ENCODE measurements at places on chromosomes 5 and 9. TPM values are rescaled to one million over a fixed set of nuclear protein-coding genes. Genes with fewer than 3 reads are reported as not detected.
A peak's percentile ranks its signal among the peaks of the same experiment; 100 is the strongest.

GRCh38 chr5:150729859-150730258, 29.0 kb downstream of the DCTN4 start:
- no peak for DNase-seq
- no peak overlapping the region for H3K27ac ChIP-seq
- H3K27me3 ChIP-seq, result no peaks in the 10 kb centered on the region

The EGR1 gene
- 14.2 TPM for total RNA-seq

GRCh38 chr5:3595006-3595961, at the start of gene IRX1:
TSS of gene IRX1 (plus strand) at chr5:3595832. CDS start at chr5:3596106, 274 bp downstream.
- peaks cover 94% of the 10 kb centered on the region for H3K27me3 ChIP-seq
- H3K4me3 ChIP-seq, result peak within 1 kb of the TSS; percentile 70
- DNase-seq, result peak; percentile 88

The SLC34A1 gene
- total RNA-seq, result not detected

The SPRY4 gene
- 157 TPM for total RNA-seq

GRCh38 chr5:96881511-96882115, 5.3 kb downstream of the ERAP2 start:
- no peaks in the 10 kb centered on the region for H3K4me1 ChIP-seq
- H3K27ac ChIP-seq, result no peak overlapping the region
- no peaks in the 10 kb centered on the region for H3K27me3 ChIP-seq
- no peak overlapping the region for H3K4me3 ChIP-seq
- DNase-seq, result no peak

DNA sequence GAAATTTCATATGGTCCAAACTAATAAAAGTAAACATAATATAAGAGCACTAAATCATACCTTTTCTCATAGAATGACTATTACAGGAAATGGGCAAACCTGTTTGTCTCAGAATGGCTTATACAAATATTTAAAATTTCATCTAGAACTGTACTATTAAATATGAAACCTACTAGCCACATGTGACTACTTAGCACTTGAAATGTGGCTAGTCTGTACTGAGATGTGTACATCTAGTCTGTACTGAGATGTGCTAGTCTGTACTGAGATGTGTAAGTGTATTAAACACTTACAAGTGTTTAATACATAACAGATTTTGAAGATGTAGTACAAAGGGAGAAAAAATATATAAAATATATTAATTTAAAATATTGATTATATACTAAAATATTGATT, 22.4 kb downstream of the ABITRAM start:
- peaks cover 26% of the 10 kb centered on the region for H3K36me3 ChIP-seq
- no peak overlapping the region for H3K27ac ChIP-seq
- H3K4me3 ChIP-seq, result no peak overlapping the region

DNA sequence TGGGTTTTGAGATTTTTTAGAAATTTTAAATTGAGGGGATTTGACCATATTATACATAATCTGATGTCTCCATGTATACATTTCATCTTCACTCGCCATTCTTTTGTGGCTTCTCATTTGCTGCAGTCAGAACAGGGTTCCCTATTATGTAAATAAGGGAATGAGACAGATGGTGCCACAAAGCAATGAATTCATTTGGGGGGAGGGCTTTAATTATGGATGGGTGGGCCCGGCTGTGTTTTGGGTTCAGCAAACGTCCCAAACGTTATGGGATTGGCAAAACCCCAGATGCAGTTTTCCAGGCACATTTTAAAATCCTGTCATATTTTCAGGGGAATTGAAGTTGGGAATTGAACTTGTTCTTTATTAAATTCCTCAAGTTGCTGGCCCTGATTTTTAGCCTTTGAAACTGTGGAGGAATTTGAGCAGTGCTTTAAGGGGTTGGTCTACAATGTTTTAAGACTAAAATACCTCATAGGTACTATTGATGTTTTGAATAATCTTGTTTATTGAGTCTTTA, 558.5 kb upstream of the ZNF462 start:
- H3K4me3 ChIP-seq, result no peak overlapping the region
- H3K27ac ChIP-seq, result no peak overlapping the region
- DNase-seq, result no peak
- no peaks in the 10 kb centered on the region for H3K27me3 ChIP-seq

GRCh38 chr5:72503888-72504491, 3.2 kb downstream of the ZNF366 start:
- no peak overlapping the region for H3K27ac ChIP-seq
- no peaks in the 10 kb centered on the region for H3K4me1 ChIP-seq
- no peak overlapping the region for H3K4me3 ChIP-seq
- H3K36me3 ChIP-seq, result no peaks in the 10 kb centered on the region
- no peak for DNase-seq

The MCTP1 gene
- total RNA-seq, result 2.8 TPM

DNA sequence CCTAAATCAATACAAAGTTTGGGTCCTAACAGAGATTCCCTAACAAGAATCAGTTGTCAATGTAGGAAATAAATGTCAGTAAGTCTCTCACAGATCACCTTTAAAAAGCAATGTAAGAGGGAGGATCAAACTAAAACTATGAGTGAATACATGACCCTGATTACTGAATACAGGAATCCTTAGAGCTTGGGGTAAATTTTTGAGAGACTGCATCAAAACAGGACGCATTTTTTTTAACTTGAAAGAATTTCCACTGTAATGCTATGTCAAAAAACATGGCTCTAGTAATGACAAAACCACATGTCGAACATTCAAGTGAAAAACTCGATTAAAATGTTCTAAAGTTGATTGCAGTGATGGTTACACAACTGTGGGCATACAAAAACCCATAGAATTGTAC, 21.9 kb downstream of the ZDHHC21 start:
- no peak for DNase-seq
- no peak overlapping the region for H3K4me3 ChIP-seq
- no peaks in the 10 kb centered on the region for H3K4me1 ChIP-seq
- H3K27me3 ChIP-seq, result no peaks in the 10 kb centered on the region
- peaks cover 57% of the 10 kb centered on the region for H3K36me3 ChIP-seq
- no peak overlapping the region for H3K27ac ChIP-seq

DNA sequence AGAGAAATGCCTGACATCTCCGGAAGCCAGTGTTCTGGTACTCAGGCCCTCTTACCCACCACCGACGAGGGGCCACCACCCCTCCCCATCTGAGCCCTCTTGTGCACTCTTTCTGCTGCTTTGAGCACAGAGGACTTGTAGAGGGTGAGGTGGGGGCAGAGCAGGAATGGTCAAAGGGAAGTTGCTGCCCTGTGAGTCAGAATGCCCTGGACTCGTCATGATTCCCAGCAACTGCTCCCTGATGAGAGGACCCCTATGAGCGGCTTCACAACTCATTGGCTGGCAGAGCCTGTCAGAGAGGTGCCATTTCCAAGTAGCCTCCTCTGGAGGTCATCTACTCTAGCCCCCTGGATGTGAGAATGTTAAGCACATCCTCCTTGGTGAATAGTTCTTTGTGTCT, 845 bp downstream of the ECSCR start:
- peak; percentile 61 for DNase-seq
- H3K4me1 ChIP-seq, result peaks cover 12% of the 10 kb centered on the region
- H3K27me3 ChIP-seq, result no peaks in the 10 kb centered on the region
- no peak overlapping the region for H3K4me3 ChIP-seq
- H3K27ac ChIP-seq, result no peak overlapping the region
- H3K36me3 ChIP-seq, result no peaks in the 10 kb centered on the region

DNA sequence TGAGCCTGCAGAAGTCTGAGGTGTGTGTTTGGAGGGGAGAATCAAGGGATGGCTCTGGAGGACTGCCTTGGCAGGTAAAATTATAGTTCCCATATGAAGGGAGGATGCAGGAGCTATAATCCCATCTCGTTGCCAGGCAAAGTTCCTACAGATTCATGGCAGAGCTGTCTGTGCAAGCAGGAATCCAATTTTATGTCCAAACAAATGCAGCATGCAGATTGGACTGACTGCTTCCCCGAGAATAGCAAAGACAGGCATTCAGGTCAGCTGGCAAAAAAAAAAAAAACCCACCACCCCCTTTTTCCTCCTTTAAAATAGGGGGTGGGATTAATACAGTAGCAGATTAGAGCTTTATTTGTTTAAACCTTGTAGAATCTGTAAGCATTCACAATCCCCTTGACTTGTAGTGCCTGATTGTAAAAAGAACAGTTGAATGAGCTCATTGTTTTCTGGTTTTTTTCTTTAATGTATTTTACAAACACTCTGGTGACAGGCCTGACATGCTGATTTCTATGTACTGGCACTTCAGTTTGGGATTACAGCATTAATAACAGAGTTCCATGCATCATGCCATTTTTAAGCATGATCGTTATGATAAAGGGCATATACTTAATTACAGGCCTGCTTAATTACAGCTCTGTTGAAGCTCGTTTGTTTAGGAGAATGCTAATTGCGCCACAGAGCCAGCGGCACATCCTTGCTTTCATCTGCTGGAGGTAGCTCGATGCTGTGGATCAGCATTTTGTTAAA, 141.4 kb upstream of the LMX1B start:
- no peaks in the 10 kb centered on the region for H3K36me3 ChIP-seq
- H3K4me1 ChIP-seq, result peaks cover 6% of the 10 kb centered on the region
- no peak overlapping the region for H3K27ac ChIP-seq

DNA sequence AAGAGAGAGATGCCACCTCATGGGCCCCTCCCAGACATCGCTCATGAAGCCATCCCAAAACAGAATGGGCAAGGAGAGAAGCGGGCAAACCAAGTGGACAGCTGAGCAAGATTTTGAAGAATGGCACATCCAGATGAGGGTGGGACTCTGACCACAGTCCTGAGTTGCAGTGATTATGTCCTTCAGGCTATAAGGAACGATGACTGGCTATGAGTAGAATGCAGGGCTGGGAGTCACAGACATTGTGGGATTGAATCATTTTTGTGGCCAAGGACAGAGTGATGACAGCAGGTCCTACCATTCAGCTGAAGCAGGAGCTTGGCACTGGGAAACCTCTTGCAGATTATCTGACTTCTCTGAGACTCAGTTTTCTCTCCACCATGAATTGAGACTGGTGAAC, 245.7 kb upstream of the SLC30A5 start:
- no peak overlapping the region for H3K4me3 ChIP-seq
- H3K36me3 ChIP-seq, result no peaks in the 10 kb centered on the region
- H3K27me3 ChIP-seq, result no peaks in the 10 kb centered on the region
- no peak overlapping the region for H3K27ac ChIP-seq
- DNase-seq, result no peak

DNA sequence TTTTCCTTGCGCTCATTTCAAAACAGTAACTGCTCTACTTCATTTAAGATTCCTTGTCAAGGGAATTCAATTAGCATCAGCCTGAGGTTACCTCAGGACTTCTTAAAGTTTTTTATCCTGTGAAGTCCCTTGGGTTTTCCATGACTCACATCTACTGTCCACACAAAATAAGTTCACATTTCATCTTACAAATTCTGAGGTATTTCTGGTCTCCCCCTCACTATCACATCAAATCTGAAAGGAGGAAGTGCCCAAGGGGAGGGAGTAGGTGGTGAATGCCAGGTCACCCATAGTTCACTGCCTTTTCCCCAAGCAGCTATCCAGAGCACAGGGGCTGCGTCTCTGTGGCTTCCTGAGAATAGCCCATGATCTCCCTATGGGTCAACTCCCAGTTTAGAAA, 227.1 kb upstream of the NREP start:
- DNase-seq, result no peak
- no peak overlapping the region for H3K27ac ChIP-seq
- no peaks in the 10 kb centered on the region for H3K4me1 ChIP-seq
- no peaks in the 10 kb centered on the region for H3K36me3 ChIP-seq
- no peaks in the 10 kb centered on the region for H3K27me3 ChIP-seq

The ACO1 gene
- total RNA-seq, result 52.8 TPM

GRCh38 chr5:17020678-17021601, 84.9 kb upstream of the MYO10 start:
- H3K27ac ChIP-seq, result no peak overlapping the region
- no peaks in the 10 kb centered on the region for H3K27me3 ChIP-seq
- no peak overlapping the region for H3K4me3 ChIP-seq
- no peaks in the 10 kb centered on the region for H3K4me1 ChIP-seq
- no peaks in the 10 kb centered on the region for H3K36me3 ChIP-seq

DNA sequence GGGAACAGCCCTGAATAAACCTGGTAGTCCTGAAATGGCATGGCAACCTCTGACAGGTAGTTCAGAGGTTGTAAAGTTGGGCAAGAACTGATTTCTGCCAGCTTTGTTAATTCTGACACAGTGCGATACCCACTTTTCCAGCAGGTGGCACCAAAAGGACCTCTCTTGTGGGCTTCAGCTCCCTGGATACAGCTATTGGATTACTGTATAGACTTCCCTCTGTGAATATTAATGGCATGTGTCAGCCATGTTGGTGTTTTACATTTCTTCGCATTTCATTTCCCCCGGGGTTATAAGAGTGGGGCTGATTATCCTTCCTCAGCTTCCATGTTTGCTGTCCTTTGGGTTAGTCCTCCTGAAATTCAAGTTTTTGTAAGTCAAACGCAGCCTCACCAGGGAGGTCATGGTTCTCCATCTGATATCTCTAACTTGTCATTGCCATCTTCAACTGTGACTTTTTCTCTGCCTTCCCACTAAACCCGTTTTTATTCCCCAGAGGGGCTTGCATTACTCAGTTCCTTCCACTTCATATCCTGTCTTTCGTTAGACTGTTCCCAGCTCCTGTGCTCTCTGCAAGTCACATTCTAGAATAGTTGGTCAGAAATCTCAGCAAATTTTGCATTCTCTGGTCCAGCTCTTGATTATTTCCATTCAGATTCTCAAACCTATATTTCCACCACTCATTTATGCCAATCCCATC, 135.6 kb downstream of the LIFR start:
- H3K27ac ChIP-seq, result no peak overlapping the region
- H3K36me3 ChIP-seq, result no peaks in the 10 kb centered on the region
- H3K4me3 ChIP-seq, result no peak overlapping the region
- peaks cover 5% of the 10 kb centered on the region for H3K4me1 ChIP-seq
- peaks cover 27% of the 10 kb centered on the region for H3K27me3 ChIP-seq

DNA sequence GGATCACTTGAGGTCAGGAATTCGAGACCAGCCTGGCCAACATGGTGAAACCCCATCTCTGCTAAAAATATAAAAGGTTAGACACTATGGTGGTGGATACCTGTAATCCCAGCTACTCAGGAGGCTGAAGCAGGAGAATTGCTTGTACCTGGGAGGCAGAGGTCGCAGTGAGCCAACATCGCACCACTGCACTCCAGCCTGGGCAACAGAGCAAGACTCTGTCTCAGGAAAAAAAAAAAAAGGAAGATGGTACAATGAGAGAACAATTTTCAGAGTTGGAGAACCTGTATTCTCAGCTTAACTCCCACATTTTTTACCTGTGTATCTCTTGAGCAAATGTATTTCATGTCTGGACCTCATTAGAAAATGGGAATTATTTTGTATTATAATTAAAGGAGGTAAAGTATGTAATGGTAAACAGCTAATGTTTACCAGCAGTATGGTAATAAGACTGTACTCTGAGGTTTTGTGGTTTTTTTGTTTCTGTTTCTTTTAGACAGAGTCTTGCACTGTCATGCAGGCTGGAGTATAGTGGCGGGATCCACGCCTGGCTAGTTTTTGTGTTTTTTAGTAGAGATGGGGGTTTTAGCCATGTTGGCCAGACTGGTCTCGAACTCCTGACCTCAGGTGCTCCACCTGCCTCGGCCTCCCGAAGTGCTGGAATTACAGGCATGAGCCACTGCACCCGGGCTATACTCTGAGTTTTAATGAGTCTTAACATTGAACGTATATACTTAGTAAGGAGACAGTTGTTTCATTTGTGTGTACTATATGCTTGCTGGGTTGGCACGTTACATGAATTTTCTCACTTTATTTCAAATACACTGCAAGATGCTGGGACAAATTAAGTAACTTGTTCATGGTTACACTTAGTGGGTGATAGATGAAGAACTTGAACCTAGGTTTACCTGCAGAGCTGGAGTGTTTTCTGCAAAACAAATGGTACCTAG, 16.2 kb downstream of the UHRF2 start:
- DNase-seq, result no peak
- peaks cover 50% of the 10 kb centered on the region for H3K36me3 ChIP-seq
- H3K4me1 ChIP-seq, result no peaks in the 10 kb centered on the region
- no peaks in the 10 kb centered on the region for H3K27me3 ChIP-seq
- H3K4me3 ChIP-seq, result no peak overlapping the region

Data from endodermal cell (in vitro differentiated cells).